Kidney (tissue), 22 donors: ENCODE measurements at places on chromosomes 6 and 20. TPM values are rescaled to one million over a fixed set of nuclear protein-coding genes. Genes with fewer than 3 reads are reported as not detected.

SSTR4 gene
- total RNA-seq = not detected

SOBP gene
- total RNA-seq = 9.5 TPM

- H3K4me1 ChIP-seq = no peaks in the 10 kb centered on the region
- no peak overlapping the region for H3K27ac ChIP-seq
- no peaks in the 10 kb centered on the region for H3K27me3 ChIP-seq
- no peak overlapping the region for H3K4me3 ChIP-seq
These were observed 71.8 kb upstream of the SRSF6 start for GRCh38 chr20:43385914-43386313.

GRCh38 chr6:160010067-160010466 is 41.2 kb downstream of the IGF2R start:
- H3K27me3 ChIP-seq = no peaks in the 10 kb centered on the region
- H3K27ac ChIP-seq = no peak overlapping the region
- H3K36me3 ChIP-seq = peaks cover 19% of the 10 kb centered on the region
- no peaks in the 10 kb centered on the region for H3K4me1 ChIP-seq

GRCh38 chr6:144181639-144182038 is 31.3 kb downstream of the STX11 start:
- no peaks in the 10 kb centered on the region for H3K27me3 ChIP-seq
- H3K27ac ChIP-seq = no peak overlapping the region
- H3K4me3 ChIP-seq = no peak overlapping the region
- no peaks in the 10 kb centered on the region for H3K36me3 ChIP-seq

DNA sequence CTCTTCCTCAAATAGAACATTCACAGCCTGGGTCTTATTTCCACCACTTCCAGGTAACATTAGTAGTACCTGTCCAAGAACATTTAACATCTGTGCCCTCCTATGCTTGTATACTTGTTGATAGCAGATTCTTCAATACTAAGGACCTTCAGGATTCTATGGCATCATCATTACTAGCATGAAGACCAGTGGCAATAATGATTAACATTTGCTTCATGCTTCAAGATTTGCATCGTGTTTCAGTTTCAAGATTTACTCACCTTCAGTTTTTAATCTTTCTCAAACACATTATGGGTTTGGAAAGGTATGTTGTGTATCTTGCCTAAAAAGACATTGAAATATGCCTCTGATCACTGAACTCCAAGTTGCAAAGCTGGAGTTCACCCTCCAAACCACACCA is 412.8 kb upstream of the NRSN1 start:
- no peak overlapping the region for H3K27ac ChIP-seq
- H3K4me3 ChIP-seq = no peak overlapping the region
- H3K36me3 ChIP-seq = no peaks in the 10 kb centered on the region
- H3K4me1 ChIP-seq = no peaks in the 10 kb centered on the region

GRCh38 chr20:58992911-58993310 is 11.9 kb downstream of the NELFCD start:
- no peak overlapping the region for H3K27ac ChIP-seq
- no peaks in the 10 kb centered on the region for H3K4me1 ChIP-seq
- H3K27me3 ChIP-seq = no peaks in the 10 kb centered on the region
- H3K4me3 ChIP-seq = no peak overlapping the region
- H3K36me3 ChIP-seq = peaks cover 16% of the 10 kb centered on the region

DNA sequence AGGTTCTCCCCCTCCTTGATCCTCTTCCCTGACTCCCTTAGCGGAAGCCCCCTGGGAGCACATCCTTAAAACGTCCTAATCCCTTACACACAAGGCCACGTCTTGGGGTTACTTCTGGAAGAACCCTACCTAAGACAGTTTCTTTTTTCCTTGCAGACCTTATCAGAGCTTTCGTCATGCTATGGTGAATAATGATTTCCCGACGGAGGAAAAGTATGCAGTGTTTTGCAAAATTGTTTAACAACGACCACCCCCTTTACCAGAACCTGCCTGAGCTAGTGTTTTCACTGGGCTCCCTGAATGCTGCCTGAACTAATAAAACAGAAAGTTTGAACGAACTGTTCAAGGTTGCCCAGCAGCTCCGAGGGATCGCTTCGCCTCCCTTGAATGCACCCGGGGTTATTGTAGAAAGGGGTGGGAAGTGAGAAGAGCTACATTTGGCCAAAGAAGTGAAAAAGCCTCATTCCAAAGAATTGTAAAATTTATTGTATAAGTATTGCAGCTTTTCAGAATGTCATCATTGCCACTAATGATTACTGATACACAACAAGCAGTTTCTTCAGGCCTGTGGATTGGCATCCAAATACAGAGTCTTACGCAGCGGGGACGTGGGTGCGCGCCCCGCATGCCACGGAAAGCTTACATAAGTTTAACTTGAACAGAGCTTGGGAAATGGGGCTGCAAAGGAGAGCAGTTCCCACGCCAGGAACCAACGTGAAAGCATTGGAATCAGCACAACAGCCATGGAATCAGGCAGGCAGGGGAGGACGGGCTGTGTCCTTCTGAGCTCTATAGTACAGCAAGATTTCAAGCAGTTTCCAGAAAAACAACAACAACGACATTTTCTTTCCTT is 27.9 kb upstream of the ZBP1 start:
- no peaks in the 10 kb centered on the region for H3K4me1 ChIP-seq
- H3K4me3 ChIP-seq = no peak overlapping the region
- no peak for DNase-seq
- no peak overlapping the region for H3K27ac ChIP-seq

DNA sequence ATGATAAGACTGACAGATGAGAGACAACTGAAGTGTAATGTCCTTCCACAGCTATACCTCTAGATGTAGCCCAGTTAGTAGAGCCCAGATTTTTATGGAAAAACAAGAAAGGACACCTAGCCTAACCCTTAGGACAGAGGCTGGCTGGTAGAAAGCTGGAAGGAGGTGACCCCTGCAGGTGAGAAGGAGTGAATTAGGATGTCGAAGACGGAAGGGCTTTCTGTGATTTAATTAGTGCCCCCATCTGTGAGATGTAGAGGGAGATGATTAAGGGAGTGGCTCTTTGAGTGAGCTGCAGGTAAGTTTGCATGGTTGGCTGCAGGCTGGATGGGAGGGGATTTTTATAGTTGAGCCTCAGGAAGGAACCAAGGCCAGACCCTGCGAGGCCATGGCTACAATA is 82.8 kb downstream of the GFRA4 start:
- H3K27me3 ChIP-seq = no peaks in the 10 kb centered on the region
- no peak overlapping the region for H3K4me3 ChIP-seq
- H3K4me1 ChIP-seq = no peaks in the 10 kb centered on the region
- DNase-seq = no peak

DNA sequence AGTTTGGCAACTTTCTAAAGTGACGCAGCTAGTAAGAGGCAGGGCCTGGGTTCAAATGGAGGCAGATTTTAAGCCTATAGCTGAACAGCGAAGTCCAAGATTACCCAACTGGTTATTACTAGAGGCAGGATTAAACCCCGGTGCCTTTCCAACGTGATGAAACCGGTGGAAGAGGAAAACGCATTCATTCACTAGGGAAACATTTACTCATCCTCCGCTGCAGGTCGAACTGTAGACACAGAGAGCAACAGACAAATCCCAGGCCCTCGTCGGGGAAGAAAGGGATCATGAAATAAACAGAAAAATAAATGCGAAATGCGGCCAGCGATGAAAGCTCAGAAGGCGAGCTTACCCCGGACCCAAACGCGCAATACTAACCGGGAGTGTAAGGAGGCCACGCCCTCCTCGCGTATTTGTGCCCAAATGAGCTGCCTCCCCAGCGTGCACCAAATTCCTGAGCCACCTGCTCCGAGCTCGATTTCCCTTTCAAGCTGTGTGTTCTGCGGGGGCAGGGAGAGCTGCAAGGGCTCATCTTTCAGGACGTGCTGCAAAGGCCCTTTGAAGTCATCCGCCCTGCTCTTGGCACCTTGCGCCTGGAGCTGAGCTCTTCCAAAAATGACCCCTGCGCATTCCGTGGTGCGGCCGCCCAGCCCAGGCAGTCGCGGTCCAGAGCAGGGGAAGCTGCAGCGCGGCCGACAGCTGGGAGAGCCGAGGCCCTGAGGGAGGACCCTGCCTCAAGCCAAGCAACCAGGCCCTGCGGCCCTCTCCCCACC is 46.9 kb downstream of the PDYN start:
- peaks cover 13% of the 10 kb centered on the region for H3K4me1 ChIP-seq
- H3K36me3 ChIP-seq = no peaks in the 10 kb centered on the region
- peak; percentile 91 for DNase-seq
- H3K27ac ChIP-seq = peak overlapping the region; percentile 11
- peaks cover 2% of the 10 kb centered on the region for H3K27me3 ChIP-seq
- H3K4me3 ChIP-seq = peak overlapping the region; percentile 45

DNA sequence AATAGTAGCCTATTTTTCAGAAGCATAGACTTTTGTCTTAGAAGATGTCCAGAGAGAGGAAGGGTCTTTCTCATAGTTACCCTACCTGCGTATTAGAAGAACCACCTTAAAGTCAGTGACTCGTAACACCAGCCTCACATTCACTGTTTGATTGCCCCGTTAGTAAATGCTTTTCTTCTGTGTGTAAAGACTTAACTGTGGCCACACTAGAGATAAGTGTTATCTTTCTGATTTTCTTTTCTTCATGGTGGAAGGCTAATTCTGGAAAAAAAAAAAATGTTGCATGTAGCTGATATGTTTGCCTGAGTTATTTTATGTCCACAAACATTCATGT is 83.9 kb downstream of the SAMD3 start:
- H3K27me3 ChIP-seq = no peaks in the 10 kb centered on the region
- no peak overlapping the region for H3K4me3 ChIP-seq
- no peak overlapping the region for H3K27ac ChIP-seq
- no peaks in the 10 kb centered on the region for H3K36me3 ChIP-seq
- DNase-seq = no peak
- H3K4me1 ChIP-seq = no peaks in the 10 kb centered on the region

GRCh38 chr20:330233-331149 is 5.1 kb downstream of the SOX12 start:
- no peaks in the 10 kb centered on the region for H3K4me1 ChIP-seq
- no peak overlapping the region for H3K4me3 ChIP-seq
- peak; percentile 79 for DNase-seq
- H3K36me3 ChIP-seq = no peaks in the 10 kb centered on the region

DNA sequence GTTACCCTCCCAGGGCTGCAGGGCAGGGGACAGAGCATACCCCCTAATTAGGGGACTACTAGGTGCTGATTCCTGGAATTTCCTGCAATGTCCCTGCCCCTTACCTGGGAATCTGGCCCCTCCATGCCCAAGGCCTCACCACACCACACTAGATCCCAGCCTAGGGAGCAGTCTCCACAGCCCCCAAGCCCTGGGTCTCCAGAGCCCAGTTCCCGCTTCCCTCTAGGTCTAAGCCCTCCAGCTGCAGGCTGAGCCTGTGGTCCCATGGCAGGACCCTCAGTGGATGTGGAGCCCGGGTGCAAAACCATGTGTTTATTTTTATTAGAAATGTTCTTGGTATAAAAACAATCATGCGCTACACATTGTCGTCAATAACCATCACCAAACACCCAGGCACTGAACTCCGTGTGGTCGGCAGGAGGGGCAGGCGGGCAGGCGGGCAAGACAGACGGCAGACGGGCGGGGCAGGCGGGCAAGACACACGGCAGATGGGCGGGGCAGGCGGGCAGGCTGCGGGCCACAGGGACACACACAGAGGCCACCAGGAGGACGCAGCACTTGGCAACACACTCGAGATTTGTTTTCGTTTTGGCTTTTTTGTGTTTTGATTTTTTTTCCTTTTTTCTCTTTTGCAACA is 124.2 kb downstream of the GRM4 start:
- DNase-seq = no peak
- H3K4me3 ChIP-seq = no peak overlapping the region
- no peaks in the 10 kb centered on the region for H3K27me3 ChIP-seq

GRCh38 chr6:16277101-16277981 is 39.0 kb downstream of the GMPR start:
- no peaks in the 10 kb centered on the region for H3K27me3 ChIP-seq
- no peak overlapping the region for H3K27ac ChIP-seq
- peak; percentile 85 for DNase-seq
- no peak overlapping the region for H3K4me3 ChIP-seq
- no peaks in the 10 kb centered on the region for H3K4me1 ChIP-seq
- H3K36me3 ChIP-seq = peaks cover 9% of the 10 kb centered on the region

DNA sequence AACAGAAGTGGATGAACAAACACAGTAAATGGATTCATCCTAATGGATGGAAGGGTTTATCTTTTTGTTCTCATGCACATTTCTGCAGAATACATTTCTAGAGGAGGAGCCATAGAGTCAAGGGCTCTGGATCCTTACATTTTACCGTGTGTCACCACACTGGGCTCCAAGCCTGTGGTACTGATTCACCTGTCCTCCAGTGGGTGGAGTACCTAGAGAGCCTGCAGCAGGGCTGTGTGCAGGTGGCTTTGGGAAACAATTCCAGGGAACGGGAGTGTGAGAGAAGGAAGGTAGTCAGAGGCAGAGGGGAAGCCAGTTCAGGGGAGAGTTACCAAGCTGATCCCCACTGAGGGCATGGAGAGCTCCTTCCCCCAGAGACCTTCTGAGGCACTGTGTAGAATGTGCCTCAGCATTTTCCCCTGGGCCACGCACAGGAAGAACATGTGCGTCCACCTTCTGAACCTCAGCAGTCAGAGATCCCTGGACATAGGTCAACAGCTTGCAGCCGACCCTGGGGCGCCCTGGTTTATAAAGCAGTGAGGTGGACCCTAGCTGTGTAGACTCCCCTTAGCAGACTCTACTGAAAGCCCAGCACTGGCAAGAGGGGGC is 85.3 kb upstream of the SLC22A23 start:
- H3K27me3 ChIP-seq = no peaks in the 10 kb centered on the region
- H3K4me1 ChIP-seq = no peaks in the 10 kb centered on the region
- no peak overlapping the region for H3K4me3 ChIP-seq
- no peak for DNase-seq
- no peaks in the 10 kb centered on the region for H3K36me3 ChIP-seq

GRCh38 chr20:45336530-45337366 is 11.5 kb downstream of the SDC4 start:
- peak overlapping the region; percentile 85 for H3K4me3 ChIP-seq
- peaks cover 2% of the 10 kb centered on the region for H3K36me3 ChIP-seq
- H3K27ac ChIP-seq = peak overlapping the region; percentile 96
- peak; percentile 29 for DNase-seq
- no peaks in the 10 kb centered on the region for H3K27me3 ChIP-seq

DNA sequence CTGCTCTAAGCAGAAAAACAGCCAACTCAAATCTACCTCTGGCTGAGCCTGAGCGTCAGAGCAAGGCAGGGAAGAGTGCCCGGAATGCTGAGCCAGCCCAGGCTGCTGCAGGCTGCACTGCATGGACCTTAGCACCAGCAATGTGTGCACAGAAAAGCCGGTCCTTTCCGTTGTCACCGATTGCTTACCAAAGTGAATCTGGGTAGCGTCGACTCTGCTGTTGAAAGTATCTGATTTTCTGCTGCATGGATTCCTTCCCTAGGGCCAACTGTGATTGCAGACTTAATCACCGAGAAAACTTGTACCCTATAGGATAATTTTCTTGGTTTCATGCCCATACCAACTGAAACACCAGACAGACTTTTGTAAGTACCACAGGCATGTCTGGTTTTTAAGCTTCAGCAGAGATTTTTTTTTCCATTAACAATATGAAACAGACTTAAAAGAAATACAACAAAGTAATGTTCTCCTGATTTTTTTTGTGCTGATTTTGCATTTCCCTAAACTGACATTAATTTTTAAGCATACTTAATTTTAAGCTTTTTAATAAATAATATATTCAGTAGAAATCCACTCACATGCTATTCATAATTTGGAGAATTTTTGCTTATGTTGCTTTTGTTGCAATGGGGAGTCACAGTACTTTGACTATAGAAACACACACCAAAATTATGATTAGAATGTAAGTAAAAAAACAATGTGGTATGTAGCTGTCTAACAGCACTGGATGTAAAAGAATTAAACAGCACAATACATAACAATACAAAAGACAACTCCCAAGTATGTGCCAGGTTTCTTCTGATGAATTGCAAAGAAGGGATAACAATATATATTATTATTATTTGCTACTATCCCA is 218.0 kb downstream of the THBS2 start:
- H3K4me3 ChIP-seq = no peak overlapping the region
- H3K4me1 ChIP-seq = no peaks in the 10 kb centered on the region
- no peaks in the 10 kb centered on the region for H3K36me3 ChIP-seq
- no peak for DNase-seq
- H3K27ac ChIP-seq = no peak overlapping the region
